Endothelial cell (in vitro differentiated cells): ENCODE measurements at places on chromosomes 3 and 15. TPM values are rescaled to one million over a fixed set of nuclear protein-coding genes. Genes with fewer than 3 reads are reported as not detected.

The TTC21A gene
- 41.7 TPM for total RNA-seq

The TMF1 gene
- 18.1 TPM for total RNA-seq

The GPR62 gene
- not detected for total RNA-seq

The LRRIQ4 gene
- 0.38 TPM for total RNA-seq

The GOLGA8G gene
- not detected for total RNA-seq

The FRMD4B gene
- 102 TPM for total RNA-seq

The CNTN4 gene
- not detected for total RNA-seq

The LRRK1 gene
- total RNA-seq, result 4.8 TPM

The GP5 gene
- total RNA-seq, result 0.23 TPM

The ZNF80 gene
- total RNA-seq, result not detected

The IGSF11 gene
- total RNA-seq, result 0.18 TPM

The SAMD7 gene
- not detected for total RNA-seq

The MIX23 gene
- 33.2 TPM for total RNA-seq

- H3K4me1 ChIP-seq, result no peaks in the 10 kb centered on the region
- no peak overlapping the region for H3K4me3 ChIP-seq
- DNase-seq, result no peak
- H3K27ac ChIP-seq, result no peak overlapping the region
- H3K27me3 ChIP-seq, result no peaks in the 10 kb centered on the region
These were observed 1271.7 kb upstream of the GBE1 start for GRCh38 chr3:83033133-83033532.

- no peak overlapping the region for H3K4me3 ChIP-seq
- no peak overlapping the region for H3K27ac ChIP-seq
- DNase-seq, result no peak
- peaks cover 35% of the 10 kb centered on the region for H3K4me1 ChIP-seq
- H3K36me3 ChIP-seq, result no peaks in the 10 kb centered on the region
These were observed 320.1 kb downstream of the ZNF621 start for GRCh38 chr3:40844896-40845295.

DNA sequence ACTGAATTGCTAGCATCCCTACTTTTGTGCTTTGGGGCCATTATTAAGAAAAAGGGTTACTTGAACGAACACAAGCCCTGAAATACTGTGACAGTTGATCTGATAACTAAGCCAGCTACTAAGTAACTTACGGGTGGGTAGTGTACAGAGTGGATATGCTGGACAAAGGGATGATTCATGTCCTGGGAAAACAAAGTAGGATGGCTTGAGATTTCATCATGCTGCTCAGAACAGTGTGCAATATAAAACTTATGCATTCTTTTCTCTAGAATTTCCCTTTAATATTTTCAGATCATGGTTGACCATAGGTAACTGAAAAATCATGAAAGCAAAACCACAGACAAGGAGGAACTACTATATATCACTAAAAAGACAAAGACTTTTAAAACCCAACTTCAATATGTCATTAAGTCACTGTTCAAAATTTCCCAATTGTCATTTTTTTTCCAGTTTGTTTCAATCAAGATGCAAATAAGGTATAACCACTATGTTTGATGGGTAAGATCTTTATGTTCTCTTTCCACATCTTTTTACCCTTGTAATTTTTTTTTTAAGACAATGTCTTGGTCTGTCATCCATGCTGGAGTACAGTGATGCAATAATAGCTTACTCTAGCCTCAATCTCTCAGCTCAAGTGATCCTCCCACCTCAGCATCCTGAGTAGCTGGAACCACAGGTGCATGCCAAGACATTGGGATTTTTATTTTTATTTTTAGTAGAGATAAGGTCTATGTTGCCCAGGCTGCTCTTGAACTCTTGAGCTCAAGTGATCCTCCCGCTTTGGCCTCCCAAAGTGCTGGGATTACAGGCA, 67.7 kb downstream of the IFT80 start:
- peaks cover 5% of the 10 kb centered on the region for H3K4me1 ChIP-seq
- peaks cover 4% of the 10 kb centered on the region for H3K36me3 ChIP-seq
- no peak overlapping the region for H3K27ac ChIP-seq
- no peak overlapping the region for H3K4me3 ChIP-seq

DNA sequence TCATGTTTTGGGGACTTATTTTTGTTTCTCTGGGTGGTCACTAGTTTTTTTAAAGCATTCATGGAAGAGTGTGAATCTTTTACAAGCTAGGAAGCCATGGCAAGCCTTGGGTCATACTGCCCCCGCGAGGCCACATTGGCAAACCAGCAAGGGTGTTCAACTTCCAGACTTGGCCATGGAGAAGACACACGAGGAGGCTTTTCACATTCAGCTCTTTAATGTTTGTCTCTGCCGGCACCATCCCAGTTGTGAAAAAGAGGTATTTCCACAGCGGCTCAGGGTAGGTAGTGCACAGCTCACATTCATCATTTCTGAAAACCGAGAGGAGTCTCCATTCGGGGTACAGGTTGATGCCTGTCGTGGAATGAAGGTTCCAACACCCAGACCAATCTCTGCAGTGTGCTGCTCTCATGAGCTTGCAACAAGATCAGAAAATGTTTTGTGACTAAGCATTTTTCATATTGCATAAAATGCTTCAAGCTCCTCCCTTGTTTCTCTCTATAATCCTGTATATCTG, 7.7 kb downstream of the CCR5 start:
- no peak overlapping the region for H3K27ac ChIP-seq
- peaks cover 7% of the 10 kb centered on the region for H3K4me1 ChIP-seq
- no peaks in the 10 kb centered on the region for H3K27me3 ChIP-seq

DNA sequence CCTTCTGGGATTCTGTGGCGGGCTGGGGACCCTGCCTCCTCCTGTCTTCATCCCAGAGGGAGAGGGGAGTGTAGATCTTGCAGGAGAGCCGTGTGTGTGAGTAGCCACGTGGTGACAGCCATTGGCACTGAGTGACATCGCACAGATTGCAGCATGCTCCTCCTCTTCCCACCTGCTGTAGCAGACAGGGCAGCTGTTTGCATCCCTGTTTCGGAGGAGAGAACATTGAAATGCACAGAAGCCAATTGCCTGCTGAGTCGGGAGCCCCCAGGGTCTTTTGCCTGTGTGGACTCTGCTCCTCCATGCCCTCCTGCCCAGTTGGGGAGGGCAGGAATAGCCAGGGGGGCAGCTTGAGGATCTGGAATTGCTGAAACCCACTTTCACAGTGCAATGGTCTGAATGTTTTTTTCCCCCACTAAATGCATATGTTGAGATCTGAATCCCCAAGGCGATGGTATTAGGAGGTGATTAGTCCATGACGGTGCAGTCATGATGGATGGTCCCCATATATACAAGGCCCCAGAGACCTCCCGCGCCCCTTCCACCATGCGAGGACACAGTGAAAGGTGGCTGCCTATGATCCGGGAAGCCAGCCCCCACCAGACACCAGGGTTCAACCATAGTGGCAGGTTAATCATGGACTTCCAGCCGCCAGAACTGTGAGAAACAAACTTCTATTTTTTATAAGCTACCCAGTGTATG, 66.8 kb downstream of the CHRNA7 start:
- DNase-seq, result no peak
- peaks cover 5% of the 10 kb centered on the region for H3K27me3 ChIP-seq
- no peaks in the 10 kb centered on the region for H3K36me3 ChIP-seq
- H3K4me1 ChIP-seq, result peaks cover 14% of the 10 kb centered on the region
- no peak overlapping the region for H3K4me3 ChIP-seq

DNA sequence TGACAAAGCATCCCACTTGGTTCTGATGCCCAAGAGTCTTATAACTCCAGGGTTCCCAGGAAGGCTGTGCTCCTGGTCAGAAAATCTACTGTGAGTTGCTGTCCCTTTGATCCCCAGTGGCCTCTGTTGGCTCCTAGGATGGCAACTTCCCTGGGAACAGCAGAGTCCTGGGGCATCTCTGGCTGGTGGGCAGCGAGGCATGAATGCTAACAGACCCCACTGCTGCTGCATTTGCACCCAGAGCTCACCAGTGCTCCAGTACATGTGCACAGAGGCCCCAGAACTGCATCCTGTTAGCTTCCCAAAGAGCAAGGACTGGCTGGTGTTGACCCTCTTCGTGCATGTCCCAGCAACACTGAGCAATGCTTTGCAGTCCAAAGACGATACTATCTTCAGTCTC, 15.7 kb downstream of the CAV3 start:
- no peaks in the 10 kb centered on the region for H3K36me3 ChIP-seq
- H3K27ac ChIP-seq, result no peak overlapping the region
- no peak overlapping the region for H3K4me3 ChIP-seq
- DNase-seq, result no peak

DNA sequence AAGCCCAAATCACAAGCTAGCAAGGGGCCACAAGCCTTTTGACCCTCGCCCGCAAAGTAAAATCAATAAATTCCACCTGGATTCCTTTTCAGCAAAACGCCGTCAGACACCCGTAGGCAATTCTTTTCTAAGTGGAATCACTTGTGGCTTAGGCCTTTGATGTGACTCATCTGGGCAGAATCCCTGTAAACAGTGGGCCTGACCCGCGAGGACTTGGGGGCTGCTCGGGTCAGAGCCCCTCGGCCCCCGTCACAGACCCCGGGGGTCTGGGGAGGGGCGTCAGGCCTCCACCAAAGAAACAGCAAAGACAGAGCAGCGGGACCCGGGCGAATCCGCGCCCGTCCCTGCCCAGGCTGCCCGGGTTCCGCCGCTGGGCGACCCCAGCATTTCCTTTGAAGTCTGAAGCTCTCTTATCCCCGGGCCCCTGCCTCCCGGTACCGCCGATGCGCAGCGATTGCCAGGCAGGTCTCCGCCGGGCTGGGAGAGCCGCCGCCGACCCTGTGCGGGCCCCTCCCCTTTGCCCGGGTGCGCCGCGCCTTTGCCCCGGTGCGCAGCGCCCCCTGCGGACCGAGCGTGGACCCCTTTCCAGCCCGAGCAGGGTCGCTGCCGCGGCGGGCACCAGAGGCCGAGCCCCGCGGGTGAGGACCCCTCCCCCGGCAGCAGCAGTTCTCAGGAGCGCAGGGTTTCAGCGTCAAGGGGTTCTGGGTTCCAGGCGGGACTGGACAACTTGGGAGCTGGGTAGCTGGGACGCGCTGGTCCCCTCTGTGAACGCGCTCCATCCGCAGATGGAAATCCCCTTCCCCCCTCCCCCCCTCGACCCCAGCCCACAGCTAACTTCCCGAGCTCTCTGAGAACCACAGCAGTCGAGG, 178.3 kb downstream of the UACA start:
- H3K27ac ChIP-seq, result no peak overlapping the region
- no peak overlapping the region for H3K4me3 ChIP-seq
- H3K27me3 ChIP-seq, result peaks cover 3% of the 10 kb centered on the region
- peaks cover 2% of the 10 kb centered on the region for H3K4me1 ChIP-seq

- no peaks in the 10 kb centered on the region for H3K27me3 ChIP-seq
- peaks cover 16% of the 10 kb centered on the region for H3K4me1 ChIP-seq
- no peak for DNase-seq
- H3K4me3 ChIP-seq, result no peak overlapping the region
- no peaks in the 10 kb centered on the region for H3K36me3 ChIP-seq
- no peak overlapping the region for H3K27ac ChIP-seq
These were observed 27.5 kb downstream of the RARB start for GRCh38 chr3:25455441-25456132.

DNA sequence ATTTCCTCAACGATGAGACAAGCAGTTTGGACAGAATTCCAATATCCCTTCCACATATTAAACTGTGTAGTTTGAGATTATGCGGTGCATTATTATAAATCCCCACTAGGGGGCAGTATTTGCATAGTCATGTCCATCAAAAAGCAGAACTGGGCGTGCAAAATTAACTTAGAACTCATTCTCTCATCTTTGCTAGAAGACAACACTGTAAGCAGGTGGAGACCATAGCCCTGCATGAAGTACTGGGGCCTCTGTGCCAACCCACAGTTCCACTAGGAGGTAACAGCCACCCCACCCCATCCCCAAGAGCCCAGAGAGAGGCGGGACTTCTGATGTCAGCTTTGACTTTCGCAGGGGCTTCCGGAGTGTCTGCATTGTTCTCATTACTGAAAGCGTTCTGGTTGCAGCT, 106.6 kb upstream of the TMC3 start:
- H3K36me3 ChIP-seq, result no peaks in the 10 kb centered on the region
- peak; percentile 65 for DNase-seq
- H3K4me1 ChIP-seq, result peaks cover 14% of the 10 kb centered on the region
- no peak overlapping the region for H3K27ac ChIP-seq
- no peaks in the 10 kb centered on the region for H3K27me3 ChIP-seq

GRCh38 chr3:128764863-128765262, 38.9 kb downstream of the RAB7A start:
- peaks cover 23% of the 10 kb centered on the region for H3K4me1 ChIP-seq
- no peak overlapping the region for H3K27ac ChIP-seq
- H3K4me3 ChIP-seq, result no peak overlapping the region
- DNase-seq, result no peak
- H3K36me3 ChIP-seq, result peaks cover 8% of the 10 kb centered on the region

DNA sequence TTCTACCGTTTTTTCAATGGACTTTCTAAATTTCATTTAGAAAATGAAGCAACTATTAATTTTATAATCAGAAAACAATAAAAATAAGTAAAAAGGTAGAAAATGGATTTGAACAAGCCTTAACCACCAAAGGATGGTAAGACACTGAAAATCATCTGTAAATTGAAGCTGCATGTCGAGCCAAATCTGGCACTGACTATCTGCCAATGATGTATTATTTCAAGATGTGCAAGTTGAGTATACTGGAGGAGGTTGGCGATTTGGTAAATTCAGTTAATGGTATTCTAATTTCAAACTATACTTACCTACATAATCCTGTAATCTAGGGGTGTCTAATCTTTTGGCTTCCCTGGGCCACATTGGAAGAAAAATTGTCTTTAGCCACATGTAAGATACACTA, 93.5 kb downstream of the FMN1 start:
- DNase-seq, result no peak
- no peak overlapping the region for H3K4me3 ChIP-seq
- no peak overlapping the region for H3K27ac ChIP-seq
- no peaks in the 10 kb centered on the region for H3K36me3 ChIP-seq

GRCh38 chr3:51538115-51538458, 432 bp upstream of the RAD54L2 start:
- peak overlapping the region; percentile 96 for H3K4me3 ChIP-seq
- no peaks in the 10 kb centered on the region for H3K36me3 ChIP-seq
- peak overlapping the region; percentile 77 for H3K27ac ChIP-seq
- peaks cover 7% of the 10 kb centered on the region for H3K27me3 ChIP-seq
- peak; percentile 9 for DNase-seq

- peaks cover 30% of the 10 kb centered on the region for H3K36me3 ChIP-seq
- no peak overlapping the region for H3K4me3 ChIP-seq
- peaks cover 6% of the 10 kb centered on the region for H3K4me1 ChIP-seq
- H3K27me3 ChIP-seq, result no peaks in the 10 kb centered on the region
These were observed 18.3 kb downstream of the RAB11A start for GRCh38 chr15:65887565-65887964.

GRCh38 chr15:26235864-26236263, 372.7 kb upstream of the ATP10A start:
- H3K27me3 ChIP-seq, result no peaks in the 10 kb centered on the region
- H3K4me3 ChIP-seq, result no peak overlapping the region
- no peaks in the 10 kb centered on the region for H3K36me3 ChIP-seq

DNA sequence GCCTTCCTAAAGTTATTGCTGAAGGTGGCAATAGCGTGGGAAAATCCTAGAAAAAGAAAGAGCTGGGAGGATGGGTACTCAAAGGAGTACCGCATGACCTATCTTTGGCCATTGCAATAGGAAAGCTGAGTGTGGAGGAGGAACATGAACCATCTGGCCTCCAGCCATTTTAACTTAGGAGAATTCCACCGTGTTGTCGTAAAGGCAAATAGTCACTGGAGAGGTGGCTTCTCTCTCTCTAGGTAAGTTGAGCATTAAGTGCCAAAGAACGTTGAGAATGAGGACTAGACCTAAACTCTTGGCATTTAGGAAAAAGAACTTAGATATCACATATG, 16.1 kb upstream of the CMTM7 start:
- H3K36me3 ChIP-seq, result peaks cover 3% of the 10 kb centered on the region
- no peak overlapping the region for H3K27ac ChIP-seq
- H3K4me3 ChIP-seq, result no peak overlapping the region
- DNase-seq, result no peak
